ENCODE measurements at places on chromosomes 1 and 21. TPM values are rescaled to one million over a fixed set of nuclear protein-coding genes. Genes with fewer than 3 reads are reported as not detected.

The CD5L gene
- not detected for total RNA-seq

DNA sequence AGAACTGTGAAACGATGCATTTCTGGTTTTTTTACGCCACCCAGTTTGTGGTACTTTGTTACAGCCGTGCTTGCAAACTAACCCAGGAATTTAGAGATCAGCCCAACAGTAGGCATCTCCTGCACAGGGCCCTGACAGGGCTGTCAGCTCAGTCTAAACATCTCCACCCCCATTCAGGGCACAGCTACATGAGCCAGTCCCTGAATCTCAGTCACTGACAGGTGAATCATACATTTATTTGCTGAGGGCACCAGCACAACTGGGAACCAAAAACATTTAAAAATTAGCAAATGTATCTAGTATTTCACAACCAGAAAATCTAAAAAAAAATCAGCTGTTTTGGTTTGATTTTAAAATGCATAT, 30.7 kb downstream of the PRDX6 start:
- DNase-seq = no peak

The SPATC1L gene
- total RNA-seq = 27.1 TPM

- DNase-seq = no peak
Observed at GRCh38 chr1:175369696-175370095, 177.1 kb upstream of the KIAA0040 start.

DNA sequence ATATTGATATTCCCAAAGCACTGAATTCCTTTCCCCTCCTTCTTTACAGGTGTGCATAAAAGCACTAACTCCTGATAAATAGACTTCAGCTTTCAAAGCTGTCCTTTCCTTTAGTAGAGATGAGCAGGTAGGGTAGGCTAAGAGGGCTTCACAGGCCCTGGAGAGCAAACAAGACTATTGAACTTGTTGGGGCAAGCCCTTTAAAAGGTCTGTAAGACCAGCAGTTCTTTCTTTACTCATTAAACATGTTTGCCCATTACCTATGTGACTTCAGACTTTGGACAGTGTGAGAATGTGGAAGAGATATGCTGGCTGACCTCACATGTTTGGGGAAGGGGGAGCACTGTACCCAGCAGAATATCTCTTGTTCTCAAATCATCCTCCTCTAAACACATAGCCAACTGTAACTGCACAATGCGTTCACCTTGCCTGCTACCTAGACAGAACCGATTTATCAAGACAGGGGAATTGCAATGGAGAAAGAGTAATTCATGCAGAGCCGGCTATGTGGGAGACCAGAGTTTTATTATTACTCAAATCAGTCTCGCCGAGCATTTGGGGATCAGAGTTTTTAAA, 27.1 kb upstream of the HAO2 start:
- no peak for DNase-seq

GRCh38 chr1:28656335-28656734, 7.9 kb downstream of the RNU11 start:
- no peak for DNase-seq

DNA sequence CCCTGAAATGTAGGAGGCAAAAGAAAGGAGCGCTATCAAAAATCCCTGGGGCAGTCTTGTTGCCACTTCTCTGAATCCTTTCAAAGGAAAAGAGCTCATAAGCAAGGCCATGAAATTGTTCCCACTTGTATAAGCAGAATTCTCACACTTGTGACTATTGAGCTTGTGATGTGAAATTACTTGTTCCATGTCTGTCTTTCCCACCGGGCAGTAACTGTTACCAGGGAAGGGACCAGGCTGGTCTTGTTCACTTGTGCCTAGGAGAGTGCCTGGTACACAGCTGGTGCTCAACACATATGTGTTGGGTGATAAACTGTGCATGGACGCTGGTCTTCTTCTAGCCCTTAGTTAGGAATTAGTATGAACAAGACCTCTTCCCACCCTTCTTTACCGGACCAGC, 150.6 kb downstream of the CDC7 start:
- no peak for DNase-seq

GRCh38 chr1:57403201-57403600, 20.7 kb downstream of the DAB1 start:
- no peak for DNase-seq

The PLXNA2 gene
- total RNA-seq = 142 TPM

- no peak for DNase-seq
Observed at GRCh38 chr1:30447080-30447479, 276.3 kb downstream of the MATN1 start.

DNA sequence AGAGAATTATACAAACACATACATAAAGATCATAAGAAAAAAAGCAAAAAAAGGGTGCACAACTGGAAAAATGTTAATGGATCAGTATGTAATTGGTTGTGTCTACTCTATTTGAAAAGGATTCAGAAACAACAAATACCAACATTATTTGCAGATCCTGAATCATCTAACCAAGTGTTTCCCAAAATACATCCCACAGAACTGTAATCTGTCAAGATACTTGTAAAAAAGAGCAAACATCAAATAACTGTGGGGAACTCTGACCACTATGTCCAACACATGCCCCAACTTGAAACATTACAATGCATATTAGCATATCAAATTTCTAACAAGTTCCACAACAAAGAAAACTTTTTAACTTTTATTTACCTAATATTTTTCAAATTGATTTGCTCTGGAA, 22.6 kb downstream of the ANKRD13C start:
- DNase-seq = no peak

- no peak for DNase-seq
Observed at GRCh38 chr1:75671708-75672107, 52.8 kb upstream of the ACADM start.

The PEA15 gene
- 141 TPM for total RNA-seq

The SLC44A3 gene
- total RNA-seq = 1.5 TPM

DNA sequence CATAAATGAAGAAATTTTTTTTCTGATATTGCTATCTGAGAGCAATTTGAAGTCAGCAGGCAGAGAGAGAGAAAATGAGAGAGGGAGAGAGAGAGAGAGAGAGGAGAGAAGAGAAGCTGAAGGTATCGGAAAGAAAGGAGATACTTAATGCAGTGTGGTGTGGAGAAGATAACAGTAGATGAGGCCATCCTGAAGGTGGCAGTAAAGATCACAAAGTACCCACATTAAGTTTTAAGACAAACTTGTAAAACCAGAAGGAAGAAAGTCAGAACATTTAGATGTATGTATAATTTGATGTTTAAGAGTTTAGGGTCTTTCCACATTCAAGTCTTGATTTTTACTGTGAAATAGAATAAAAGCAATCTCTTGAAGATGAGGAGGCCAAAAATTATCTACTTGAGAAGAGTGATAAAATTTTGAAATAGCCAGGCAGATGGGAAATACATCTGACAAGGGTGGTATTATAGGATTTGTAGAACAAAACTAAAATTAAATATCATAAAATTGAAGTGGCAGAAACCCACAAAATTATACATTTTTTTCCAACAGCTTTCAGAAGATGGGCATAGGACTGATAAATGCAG, 1753.4 kb downstream of the MRPL39 start:
- DNase-seq = no peak

DNA sequence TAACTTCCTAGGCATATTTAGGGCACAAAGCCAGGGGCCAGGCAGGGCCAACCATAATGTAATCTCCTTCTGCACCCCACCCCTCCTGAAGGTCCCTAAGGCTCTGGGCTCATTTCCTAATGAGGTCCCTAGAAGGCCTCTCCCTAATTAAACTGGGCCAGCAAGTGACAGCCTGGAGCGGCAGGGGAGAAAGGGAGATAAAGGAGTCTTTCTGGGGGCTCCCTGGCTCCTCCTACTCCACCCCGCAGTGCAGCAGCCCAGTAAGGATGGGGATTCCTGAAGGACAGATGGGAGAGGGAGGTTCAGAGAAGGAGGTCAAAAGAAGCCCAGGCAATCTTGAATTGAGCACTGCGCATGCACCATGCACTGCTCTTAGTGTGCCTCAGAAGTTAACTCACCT, 12.8 kb downstream of the LRP8 start:
- DNase-seq = no peak

GRCh38 chr1:243595527-243596210, 254.4 kb downstream of the AKT3 start:
- no peak for DNase-seq

GRCh38 chr1:229347528-229347927, 4.7 kb upstream of the CCSAP start:
- no peak for DNase-seq

DNA sequence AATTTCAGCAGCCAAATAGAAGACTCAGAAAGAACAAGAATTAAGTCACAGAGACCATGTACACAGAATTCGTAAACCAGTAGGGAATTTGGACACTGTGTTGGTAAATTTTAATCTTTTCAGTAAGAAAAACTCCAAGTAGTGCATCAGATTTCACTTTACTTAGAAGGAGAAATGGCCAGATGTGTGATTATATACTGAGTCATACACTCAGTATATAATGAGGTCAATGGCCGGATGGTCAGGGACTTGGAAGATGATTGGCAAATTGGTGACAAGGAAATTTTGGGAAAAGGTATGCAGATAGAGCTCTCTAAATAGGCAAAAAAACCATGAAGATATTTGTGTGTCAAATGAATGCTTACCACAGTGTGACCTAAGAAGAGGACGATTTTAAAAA, 399.8 kb upstream of the LRRC7 start:
- no peak for DNase-seq

GRCh38 chr1:158071138-158071537, 77.7 kb downstream of the KIRREL1 start:
- DNase-seq = no peak

The CFAP45 gene
- 0.53 TPM for total RNA-seq

DNA sequence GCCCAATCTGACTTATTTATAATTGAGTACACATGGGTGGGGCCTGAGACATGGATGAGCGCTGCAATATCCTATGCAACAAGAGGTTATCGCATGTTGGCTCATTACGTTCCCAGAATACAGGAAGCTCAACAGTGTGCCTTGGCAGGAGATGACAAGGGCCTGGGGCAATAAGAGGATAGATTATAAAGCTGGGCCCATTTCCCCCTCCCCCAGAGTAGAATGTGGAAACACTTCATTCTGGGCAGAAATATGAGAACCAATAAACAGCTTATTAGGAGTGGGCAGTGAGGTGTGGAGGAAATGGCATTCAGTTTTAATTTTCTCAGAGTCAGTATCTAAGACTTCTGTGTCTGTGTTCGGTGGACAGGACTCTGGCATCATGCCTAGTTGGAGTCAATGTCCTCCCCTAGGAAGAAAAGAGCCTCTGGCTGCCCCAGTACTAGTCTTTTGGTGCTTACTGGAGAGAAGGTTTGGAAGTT, 92.8 kb downstream of the PIK3R3 start:
- DNase-seq = peak; percentile 65

GRCh38 chr1:39474810-39475209, 16.6 kb upstream of the BMP8A start:
- no peak for DNase-seq

- no peak for DNase-seq
Observed at GRCh38 chr1:119779869-119780356, 11.2 kb upstream of the HMGCS2 start.

DNA sequence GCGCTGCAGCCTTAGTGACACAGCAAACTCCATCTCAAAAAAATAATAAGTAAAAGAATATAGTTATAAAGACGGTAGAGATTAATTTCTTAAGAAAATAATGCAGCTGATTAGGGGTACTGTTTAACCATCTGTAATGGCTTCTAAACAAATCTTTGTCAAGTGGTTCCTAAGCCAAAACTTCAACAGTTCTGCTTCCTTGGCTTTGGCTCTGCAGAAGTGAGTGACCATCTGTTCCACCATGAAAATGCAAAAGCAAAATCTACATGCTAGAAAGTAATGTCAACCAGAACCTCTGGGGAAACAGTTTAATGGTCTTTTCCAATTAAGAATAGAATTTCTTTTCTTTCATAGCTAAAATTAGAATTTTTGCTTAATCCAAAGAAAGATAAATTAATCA, 8.3 kb upstream of the SH2D5 start:
- DNase-seq = no peak

- DNase-seq = no peak
Observed at GRCh38 chr1:60847855-60848582, 234.3 kb upstream of the NFIA start.

- DNase-seq = no peak
Observed at GRCh38 chr1:24562625-24563024, 6.7 kb downstream of the NCMAP start.

DNA sequence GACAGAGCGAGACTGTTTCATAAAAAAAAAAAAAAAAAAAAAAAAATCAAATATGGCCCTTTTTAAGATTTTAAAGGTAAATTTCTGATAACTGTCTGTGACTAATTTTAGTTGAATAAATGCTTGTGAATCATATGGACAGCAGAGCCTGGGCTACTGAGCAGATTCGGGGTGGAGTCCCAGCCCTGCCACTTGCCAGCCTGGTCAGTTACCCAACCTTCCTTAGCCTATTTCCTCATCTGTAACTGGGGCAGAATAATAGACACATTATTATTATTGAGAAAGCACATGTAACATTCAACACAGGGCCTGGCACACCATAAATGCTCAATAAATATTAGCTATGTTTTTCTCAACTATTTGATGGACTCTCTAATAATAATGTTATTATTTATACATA, 11.2 kb upstream of the H3-3A start:
- DNase-seq = no peak

GRCh38 chr1:99571092-99571734, 74.7 kb upstream of the PALMD start:
- DNase-seq = no peak

The PTPN7 gene
- total RNA-seq = not detected

DNA sequence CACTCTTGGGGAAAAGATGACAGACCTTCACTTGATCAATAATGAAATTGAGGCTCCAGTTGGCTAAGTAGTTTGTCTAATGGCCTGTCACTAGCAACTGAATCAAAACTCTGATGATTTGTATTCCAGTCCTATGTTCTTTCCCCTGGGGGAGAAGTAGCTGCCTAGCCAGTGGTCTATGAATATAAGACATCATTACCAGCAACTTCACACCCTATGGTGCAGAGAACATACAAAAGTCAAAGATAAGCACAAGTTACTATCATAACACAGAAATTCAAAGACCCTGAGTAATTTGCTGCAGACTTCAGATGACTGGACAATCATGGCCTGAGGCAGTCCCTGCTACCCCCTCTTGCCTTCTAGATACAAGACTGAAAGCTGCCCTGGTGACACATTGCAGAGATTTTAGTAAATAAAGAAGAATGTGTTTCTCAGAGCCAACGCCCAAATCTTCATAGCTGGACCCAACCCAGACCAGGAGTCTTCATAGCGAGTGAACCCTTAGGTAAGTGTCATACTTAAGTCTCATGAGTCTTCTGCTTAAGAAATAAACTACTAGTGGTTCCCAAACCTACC, 993 bp downstream of the PDZK1 start:
- no peak for DNase-seq

DNA sequence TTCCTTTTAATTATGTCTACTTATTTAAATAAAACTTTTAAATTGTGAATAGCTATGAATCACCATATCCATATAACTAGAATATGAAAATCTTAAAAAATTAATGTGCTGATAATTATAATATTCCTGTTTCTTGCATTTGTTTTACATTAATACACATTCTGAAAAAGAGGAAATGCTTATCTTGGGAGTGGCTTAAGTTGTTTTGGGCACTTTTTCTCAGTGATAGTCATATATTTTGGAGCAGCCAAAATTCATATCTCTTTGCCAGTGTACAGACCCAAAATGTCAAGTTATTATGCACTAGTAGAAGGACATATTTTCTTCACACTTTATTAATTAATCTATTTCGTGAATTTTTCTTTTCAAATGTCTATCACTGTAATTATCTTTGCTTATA, 838.5 kb downstream of the USP25 start:
- no peak for DNase-seq

Measured in glomerular endothelial cell (primary cell).